ENCODE measurements at places on chromosomes 12 and 14.

GRCh38 chr12:101229841-101230241 lies 19.8 kb upstream of the SLC5A8 start:
- DNase-seq, result no peak

GRCh38 chr14:104766863-104767633 lies 14.1 kb downstream of the SIVA1 start:
- no peak for DNase-seq

GRCh38 chr12:93991829-93992461 lies 156.4 kb upstream of the PLXNC1 start:
- no peak for DNase-seq

DNA sequence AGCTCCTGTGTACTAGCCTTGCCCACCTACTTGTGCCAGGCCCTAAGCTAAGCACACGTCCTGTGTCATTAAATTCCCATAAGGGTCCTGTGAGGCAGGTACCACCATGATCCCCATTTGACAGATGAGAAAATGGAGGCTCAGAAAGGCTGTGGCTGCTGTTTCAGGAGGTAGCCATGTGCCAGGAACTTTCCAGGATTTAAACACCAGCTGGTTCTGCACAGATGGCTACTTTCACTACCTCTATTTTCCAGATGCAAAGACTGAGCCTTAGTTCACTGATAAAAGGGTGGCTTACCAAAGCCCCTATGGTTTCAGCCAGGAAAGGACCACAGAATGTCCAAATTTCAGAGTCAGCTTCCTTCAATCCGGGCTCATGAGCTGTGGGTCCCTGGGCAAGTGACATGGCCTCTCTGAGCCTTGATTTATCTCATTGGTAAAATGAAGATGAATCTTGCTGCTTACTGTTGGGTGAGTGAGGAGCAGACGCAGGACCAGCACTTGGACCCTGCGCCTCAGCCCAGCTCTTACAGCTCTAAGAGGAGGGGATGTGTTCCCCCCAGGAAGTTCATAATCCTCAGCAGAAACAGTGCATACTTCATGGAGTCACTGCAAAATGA lies 23.5 kb downstream of the CMKLR1 start:
- DNase-seq, result peak; percentile 75

DNA sequence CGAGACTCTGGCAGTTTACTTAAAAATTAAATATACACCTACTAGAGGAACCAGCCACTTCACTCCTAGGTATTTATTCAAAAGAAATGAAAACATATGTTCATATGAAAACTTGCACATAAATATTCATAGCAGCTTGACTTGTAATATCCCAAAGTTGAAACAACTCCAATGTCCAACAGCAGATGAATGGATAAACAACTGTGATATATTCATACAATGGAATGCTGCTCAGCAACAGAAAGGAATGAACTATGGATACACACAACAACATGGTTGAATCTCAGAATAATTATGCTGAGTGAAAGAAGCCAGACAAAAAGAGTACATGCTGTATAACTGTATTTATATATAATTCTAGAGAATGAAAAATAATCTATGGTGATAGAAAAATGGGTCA lies 53.4 kb upstream of the DACT1 start:
- no peak for DNase-seq

GRCh38 chr12:89789862-89790261 lies 81.2 kb upstream of the ATP2B1 start:
- DNase-seq, result peak; percentile 96

DNA sequence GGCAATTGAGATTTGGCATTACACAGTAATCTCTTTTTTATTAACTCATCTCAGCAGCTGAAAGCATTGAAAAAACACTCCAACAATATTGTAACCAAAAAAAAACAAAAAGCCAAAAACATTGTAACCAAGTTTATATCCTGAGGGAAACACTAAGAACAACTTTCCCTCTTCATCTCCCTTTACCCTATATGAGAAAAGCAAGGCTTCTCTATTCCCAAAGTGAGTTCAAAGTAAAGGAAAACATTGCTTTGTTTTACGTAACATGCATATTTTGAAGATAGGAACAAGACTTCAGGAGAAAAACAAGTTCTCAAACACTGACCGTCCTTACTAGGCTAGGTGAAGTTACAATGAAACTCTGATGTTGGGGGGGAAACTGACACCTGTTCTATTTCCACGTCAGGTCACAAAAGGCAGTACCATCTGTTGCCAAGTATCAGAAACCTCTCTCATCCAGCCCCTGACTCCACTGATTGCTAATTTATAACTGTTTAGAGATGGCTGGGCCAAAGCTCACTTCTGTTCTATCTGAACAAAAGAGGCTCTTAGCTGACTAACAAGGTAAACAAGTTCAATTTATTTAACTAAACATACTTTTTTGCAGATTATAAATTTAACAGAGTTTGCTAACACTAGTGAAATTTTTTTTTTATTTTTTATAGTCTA lies 67.9 kb upstream of the PLXNC1 start:
- DNase-seq, result no peak

DNA sequence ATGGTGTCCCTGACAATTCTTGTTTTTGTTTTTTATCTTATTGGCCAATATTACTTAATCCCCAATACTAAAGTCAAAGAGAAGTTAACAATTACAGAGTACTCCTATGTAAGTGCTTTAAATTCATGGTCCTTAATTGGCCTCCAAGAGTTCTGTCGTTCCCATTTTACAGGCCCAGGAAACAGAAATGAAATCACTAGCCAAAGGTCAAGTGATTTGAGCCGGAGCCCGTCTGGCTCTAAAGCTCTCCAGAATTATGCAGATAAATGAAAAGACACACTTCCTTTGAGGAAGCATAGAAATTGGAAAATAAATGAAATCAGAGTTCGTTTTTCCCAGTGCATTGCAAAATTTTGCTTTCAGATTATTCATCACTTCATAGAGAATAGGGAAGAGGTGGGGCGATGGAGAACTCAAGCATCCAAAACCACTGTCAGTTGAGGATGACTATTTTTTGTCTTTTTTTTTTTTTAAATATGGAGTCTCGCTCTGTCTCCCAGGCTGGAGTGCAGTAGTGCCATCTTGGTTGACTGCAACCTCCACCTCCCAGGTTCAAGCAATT lies 78.5 kb downstream of the MAP1LC3B2 start:
- peak; percentile 94 for DNase-seq

DNA sequence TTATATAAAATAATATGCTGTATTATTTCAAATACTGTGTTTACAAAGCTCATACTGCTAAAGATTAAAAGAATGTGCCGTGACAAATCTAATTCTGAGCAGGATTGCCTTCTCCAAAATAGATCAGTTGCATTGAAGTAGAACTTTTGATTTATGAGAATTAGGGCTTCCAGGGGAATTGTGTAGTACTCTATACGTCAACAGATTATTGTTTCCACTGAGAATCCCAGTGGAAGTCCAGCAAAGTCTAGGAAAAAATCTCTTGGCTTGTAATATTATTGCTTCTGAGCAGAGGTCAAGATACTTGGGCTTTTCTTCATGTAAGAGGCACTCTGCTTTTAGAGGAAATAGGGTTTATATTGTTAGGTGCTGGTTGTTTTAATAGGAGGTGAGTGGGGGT lies 133.9 kb downstream of the TRHDE start:
- DNase-seq, result no peak

DNA sequence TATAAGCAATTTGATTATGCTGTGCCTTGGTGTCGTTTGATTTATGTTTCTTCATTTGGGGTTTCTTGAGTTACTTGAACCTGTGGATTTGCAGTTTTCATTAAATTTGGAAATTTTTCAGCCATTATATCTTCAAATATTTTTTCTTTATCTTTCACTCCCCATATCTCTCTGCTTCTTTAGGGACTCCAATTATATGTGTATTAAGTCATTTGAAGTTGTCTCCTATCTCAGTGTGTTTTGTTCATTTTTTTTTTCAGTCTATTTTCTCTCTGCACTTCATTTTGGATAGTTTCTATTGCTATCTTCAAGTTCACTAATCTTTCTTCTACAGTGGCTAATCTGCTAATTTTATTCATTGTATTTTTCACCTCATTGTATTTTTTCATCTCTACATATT lies 29.4 kb upstream of the RTRAF start:
- no peak for DNase-seq

DNA sequence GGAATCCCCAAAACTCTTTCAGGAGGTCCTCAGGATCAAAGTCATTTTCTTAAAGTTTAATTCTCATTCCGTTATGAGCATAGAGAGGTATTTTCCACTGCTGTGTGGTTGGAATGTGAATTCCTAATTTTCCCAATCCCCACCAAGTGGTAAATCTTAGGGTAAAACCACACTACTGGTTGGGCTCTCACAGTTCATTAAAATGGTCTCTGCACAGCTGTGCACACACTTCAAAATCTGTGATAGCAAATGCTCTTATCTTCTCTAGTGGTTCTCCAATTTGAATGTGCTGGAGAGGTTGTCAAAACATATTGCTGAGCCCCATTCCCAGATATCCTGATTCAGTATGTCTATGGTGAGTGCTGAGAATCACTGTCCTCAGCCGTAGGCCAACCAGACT lies 189.1 kb downstream of the BMP4 start:
- DNase-seq, result no peak

DNA sequence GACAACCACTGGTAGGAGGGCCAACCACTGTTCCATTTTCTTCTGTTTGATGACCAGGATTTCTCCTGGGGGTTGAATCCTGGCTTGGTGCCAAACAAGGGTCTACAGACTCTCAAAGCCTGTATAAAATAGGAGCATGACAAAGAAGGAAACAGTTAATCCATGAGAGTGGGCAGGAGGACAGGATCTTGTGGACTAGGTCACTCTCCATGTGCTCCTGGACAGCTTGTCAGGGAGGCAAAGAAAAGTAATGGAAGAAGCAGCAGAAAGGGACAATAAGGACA lies 243.7 kb downstream of the AKAP6 start:
- no peak for DNase-seq

- no peak for DNase-seq
Observed at GRCh38 chr14:36268121-36268520, 52.3 kb downstream of the MBIP start.

DNA sequence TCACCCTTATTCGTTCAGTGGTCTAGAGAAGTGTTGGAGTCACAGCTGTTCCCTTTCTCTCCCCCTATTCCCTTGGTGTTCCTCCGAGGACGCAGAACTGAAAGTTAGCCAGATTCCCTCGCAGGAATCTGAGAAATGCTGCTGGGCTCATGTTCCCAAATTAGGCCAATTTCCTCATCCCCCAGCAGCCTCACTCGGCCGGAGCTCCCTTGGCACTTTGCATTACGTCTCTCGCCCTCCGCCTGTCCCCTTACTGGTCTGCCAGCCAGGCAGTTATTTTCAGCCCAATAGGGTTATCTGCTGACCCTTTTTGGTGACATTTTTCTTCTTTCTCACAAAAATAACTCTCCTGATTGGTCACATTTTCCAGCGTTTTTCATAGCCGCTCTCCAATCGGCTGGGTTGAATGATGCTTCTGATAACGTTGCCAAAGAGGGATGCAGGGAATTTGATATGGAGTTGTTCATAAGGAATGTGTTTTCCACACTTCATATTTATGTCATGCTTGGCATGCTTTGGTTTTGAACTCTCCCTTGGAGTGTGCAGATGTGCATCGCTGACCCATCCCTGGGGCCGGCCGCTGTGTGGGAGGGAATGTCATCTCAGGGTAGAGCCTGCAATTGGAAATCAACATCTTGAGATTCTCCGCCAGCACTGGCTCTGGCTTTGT lies 9.9 kb downstream of the IFT43 start:
- no peak for DNase-seq

GRCh38 chr12:27337376-27337775 lies 4.7 kb downstream of the BMAL2 start:
- no peak for DNase-seq

GRCh38 chr14:93951635-93952540 lies 24.5 kb downstream of the ASB2 start:
- peak; percentile 23 for DNase-seq

GRCh38 chr14:37585971-37586796 lies 8.9 kb downstream of the FOXA1 start:
- no peak for DNase-seq

DNA sequence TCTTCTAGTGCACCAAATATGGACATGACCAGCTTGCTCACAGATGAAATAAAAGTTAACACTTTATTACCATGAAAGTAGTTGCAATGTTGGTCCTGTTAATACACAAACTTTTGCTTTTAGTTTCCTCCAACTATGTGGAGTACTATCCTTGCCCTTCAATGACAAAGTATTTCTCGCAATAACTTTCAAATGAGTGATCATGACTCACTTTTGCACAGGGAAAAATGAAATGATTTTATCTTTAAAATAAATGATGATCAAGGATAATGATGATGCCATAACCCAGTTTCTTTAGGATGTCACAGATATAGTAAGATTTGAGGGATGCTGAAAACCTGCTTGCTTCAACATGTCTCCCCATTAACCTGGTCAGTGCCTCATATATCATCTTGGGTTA lies 254.0 kb upstream of the KITLG start:
- DNase-seq, result no peak

- DNase-seq, result no peak
Observed at GRCh38 chr14:71856199-71856919, 75.9 kb upstream of the RGS6 start.

DNA sequence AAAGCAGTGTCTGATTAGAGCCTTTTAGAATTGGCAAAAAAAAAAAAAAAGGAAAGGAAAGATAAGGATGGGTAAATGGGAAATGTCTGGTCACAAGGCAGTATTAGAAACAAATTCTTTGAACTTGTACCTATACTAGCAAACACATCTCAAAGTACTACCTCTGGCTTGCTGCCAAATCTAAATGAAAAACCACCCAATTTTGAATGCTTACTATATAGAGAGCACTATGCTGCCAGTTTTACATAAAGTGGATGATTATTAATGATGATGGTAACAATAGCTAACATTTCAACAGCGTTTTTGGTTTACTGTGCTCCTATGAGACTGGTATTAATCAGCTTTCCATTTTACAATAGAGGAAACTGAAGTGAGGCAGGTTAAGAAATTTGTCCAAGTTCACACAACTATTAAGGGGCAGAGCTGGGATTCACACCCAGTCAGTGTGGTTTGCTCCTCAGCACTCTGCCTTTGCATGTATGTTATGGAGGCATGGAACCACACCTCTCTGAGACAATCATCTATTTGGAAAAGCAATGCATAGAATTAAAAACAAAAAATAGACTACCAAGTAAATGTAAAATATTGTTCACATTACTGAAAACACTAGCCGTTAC lies 34.2 kb downstream of the ATP2B1 start:
- DNase-seq, result no peak

- DNase-seq, result no peak
Observed at GRCh38 chr14:103708750-103709187, 6.5 kb downstream of the XRCC3 start.

Data from suppressor macrophage treated with lipopolysaccharide for 4 hours (primary cell).